ENCODE measurements at places on chromosomes 1 and 21.

- DNase-seq: no peak
Observed at GRCh38 chr1:42955311-42956063, 3.2 kb downstream of the SLC2A1 start.

GRCh38 chr21:41091616-41092015 lies 76.3 kb upstream of the BACE2 start:
- DNase-seq: no peak

DNA sequence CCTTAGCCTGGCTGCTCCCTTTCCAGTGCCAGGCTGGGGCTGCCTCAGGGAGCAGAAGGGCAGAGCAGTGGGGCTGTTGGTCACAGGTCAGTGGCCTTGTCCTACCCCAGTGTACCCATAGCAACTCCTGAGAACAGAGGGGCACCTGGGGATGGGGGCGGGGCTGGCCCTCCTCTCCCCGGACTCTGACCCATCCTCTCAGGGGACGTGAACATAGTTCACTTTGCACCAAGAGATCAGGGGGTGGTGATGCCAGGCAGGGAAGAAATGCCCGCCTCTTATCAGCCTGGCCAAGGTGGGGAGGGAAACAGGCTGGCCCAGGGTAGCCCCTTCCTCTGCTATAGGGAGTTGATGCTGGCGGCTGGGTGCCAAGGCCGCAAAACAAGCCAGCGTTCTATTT lies 4.9 kb downstream of the ETNK2 start:
- no peak for DNase-seq

- no peak for DNase-seq
Observed at GRCh38 chr1:198929111-198929604, 290.3 kb downstream of the PTPRC start.

DNA sequence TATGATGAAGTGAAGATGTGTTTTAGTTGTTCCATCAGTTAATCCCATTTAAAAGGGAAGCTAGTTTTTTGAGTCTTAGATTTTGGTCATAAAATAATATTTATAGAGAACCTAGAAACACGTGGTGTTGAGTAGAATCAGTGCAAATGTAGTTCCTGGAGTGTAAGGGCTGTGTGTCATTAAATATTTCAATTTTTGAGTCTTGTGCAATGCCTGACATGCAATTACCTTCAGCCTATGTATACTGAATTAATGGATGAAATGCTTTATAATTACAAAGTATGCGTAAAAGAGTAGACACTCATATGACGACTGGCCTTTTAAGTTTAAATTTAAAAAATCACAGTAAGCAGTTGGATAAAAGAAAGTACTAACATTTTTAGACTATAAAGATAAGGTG lies 75.0 kb downstream of the NEK7 start:
- DNase-seq: no peak

DNA sequence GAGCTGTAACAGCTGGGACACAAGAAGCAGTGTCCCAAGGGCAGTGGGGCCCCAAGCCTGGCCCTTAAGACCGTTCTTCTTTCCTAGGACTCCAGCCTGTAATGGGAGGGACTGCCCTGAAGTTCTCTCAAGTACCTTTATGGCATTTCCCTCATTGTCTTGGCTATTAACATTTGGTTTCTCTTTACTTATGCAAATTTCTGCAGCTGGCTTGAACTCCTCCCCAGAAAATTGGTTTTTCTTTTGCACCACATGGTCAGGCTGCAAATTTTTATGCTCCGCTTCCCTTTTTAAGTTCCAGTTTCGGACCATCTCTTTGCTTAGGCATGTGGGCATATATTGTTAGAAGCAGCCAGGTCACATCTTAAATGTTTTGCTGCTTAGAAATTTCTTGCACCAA lies 3.1 kb upstream of the MROH9 start:
- no peak for DNase-seq

DNA sequence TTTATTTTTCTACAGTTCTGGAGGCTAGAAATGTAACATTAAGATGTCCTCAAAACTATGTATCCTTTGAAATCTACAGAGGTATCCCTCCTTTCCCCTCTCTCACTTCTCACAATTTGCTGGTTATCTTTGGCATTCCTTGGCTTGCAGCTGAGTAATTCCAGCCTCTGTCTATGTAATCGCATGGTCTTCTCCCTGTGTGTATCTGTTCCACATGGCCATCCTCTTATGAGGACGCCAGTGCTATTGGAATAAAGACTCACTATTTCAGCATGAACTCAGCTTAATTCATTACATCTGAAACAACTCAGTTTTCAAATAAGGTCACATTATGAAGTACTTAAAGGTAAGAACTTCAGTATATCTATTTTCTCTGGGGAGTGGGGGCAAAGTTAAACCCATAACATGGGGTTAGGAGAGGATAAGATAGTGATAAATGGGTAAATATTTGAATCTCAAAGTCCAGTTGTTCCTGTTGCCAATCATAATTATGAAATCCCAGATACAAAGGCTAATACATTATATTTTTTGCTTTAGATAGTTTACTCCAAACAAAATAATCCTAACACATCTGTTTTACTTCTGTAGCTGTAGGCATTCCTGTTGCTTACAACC lies 1290.8 kb downstream of the NCAM2 start:
- DNase-seq: no peak

DNA sequence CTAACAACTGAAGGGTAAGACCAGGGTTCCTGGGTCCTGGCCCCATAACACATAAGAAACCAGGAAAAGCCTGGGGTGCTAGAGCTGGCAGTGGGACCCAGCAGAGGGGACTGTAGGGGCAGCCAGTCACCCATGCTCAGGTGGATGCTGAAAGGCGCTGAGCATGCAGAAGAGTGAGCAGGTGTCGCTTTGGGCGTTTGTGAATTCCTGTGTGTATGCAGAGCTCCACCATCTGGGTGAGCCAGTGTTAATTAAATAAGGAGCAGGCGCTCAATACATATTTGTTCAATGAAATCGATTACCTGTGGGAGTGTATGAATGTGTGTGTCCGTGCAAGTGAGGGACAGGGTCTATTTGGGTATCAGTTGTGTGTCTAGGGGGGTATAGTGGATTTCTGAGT lies 499 bp downstream of the C1QA start:
- no peak for DNase-seq

- no peak for DNase-seq
Observed at GRCh38 chr21:34705011-34705410, 36.2 kb downstream of the CLIC6 start.

- no peak for DNase-seq
Observed at GRCh38 chr1:203072911-203073310, 12.9 kb downstream of the MYOG start.

GRCh38 chr1:165114022-165114888 lies 242.3 kb downstream of the LMX1A start:
- DNase-seq: peak; percentile 11

DNA sequence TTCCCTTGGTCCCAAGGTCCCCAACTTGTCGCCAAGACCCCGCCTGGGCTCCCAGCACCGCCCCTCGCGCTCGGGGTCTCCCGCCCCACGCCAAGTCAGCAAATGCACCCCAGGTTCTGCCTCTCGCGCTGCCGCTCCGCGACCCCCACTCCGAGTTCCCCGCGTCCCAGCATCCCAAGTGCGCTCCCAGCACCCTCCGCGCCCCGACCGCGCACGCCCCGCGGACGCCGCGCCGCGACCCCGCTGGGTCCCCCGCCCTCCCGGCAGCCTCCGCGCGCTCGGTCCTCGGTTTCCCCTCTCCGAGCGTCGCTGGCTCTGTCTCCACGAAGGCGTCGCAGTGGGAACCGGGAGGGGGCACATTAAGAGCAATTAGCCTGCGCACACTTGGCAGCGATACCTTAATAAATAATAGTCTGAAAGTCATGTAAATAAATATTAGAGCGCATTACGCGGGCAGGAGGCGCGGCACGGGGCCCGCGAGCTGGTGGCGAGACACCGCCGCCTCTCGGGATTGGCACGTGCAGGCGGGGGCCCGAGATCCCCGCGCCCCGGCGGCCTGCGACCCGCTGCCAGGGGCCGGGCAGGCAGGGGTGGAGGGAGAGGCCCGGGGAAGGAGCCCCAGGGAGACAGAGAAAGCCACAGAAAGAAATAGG lies 75.9 kb downstream of the VWA5B1 start:
- DNase-seq: no peak

- DNase-seq: peak; percentile 2
Observed at GRCh38 chr1:161258439-161259344, at the start of gene PCP4L1. PCP4L1 (plus strand) TSS chr1:161258745; CDS start chr1:161258975, 230 bp downstream.

GRCh38 chr1:115705085-115705951 lies 63.2 kb downstream of the CASQ2 start:
- DNase-seq: no peak

DNA sequence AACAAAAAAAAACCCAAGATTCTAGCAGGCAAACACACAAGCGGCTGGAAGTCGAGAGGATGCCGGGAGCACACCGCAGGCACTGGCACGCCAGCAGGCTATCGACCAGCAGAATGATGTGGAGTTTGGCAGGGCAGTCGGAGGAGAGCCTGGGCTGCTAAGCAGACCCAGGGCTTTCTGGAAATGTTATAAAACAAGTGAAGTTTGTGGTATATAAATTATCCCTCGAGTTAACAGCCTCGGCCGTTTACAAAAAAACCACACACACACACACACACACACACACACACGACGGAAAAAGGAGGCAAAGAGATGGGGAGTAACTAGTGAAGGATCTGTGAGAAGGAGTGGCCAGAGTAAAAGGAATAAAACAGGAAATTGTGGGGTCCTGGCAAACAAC lies 87.2 kb upstream of the IVNS1ABP start:
- no peak for DNase-seq

- no peak for DNase-seq
Observed at GRCh38 chr1:210248341-210248740, 15.7 kb downstream of the SERTAD4 start.

DNA sequence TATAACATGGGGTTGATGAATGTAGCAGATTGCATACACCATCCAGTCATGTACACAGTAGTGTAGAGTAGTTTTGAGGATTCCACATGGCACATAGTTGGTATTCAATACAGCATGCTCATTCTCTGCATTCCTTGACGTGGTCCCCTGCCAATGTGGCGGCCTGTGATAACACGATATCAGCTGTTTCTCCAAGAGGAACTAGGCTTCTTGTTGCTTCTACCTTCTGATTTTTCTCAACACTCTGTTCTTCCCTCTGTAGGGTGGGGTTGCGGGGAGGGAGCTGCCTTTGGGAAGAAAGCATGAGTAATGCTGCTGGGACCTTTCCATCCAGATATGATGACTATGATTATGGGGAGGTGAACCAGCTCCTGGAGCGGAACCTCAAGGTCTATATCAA lies 19.4 kb downstream of the SESN2 start:
- DNase-seq: no peak

- no peak for DNase-seq
Observed at GRCh38 chr1:92485381-92486250, 1.1 kb downstream of the GFI1 start.

DNA sequence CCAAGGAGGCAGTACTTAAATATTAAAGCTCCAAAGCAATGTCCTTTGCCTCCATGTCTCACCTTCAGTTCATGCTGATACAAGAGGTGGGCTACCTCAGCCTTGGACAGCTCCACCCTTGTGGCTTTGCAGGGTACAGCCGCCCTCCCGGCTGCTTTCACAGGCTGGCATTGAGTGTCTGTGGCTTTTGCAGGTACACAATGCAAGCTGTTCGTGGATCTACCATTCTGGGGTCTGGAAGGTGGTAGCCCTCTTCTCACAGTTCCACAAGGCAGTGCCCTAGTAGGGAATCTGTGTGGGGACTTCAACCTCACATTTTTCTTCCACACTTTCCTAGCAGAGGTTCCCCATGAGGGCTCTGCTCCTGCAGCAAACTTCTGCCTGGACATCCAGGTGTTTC lies 324.8 kb downstream of the COL11A1 start:
- no peak for DNase-seq

- DNase-seq: no peak
Observed at GRCh38 chr1:204262506-204263253, 48.9 kb upstream of the GOLT1A start.

GRCh38 chr1:185916861-185917260 lies 182.7 kb downstream of the HMCN1 start:
- DNase-seq: no peak

GRCh38 chr1:57492586-57493226 lies 68.8 kb upstream of the DAB1 start:
- no peak for DNase-seq

GRCh38 chr1:38533772-38534472 lies 325.6 kb downstream of the RRAGC start:
- DNase-seq: no peak

GRCh38 chr1:209490013-209490412 lies 93.5 kb upstream of the CAMK1G start:
- no peak for DNase-seq

GRCh38 chr1:100995198-100995988 lies 30.2 kb downstream of the DPH5 start:
- DNase-seq: no peak

- no peak for DNase-seq
Observed at GRCh38 chr1:89843273-89844130, 22.7 kb downstream of the LRRC8D start.

DNA sequence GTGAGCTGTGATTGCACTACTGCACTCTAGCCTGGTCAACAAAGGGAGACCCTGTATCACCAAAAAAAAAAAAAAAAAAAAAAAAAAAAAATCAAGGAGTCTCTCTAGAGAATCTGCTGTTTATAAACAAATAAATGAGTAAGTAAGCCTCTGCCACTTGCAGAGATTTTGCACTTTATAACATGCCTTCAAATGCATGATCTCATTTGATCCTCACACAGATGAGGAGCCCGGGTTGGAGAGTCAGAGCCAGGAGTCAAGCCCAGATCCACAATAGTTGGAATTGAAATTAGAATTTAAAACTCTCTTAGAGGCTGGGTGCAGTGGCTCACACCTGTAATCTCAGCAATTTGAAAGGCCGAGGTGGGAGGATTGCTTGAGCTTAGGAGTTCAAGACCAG lies 4.0 kb downstream of the PRELP start:
- no peak for DNase-seq

DNA sequence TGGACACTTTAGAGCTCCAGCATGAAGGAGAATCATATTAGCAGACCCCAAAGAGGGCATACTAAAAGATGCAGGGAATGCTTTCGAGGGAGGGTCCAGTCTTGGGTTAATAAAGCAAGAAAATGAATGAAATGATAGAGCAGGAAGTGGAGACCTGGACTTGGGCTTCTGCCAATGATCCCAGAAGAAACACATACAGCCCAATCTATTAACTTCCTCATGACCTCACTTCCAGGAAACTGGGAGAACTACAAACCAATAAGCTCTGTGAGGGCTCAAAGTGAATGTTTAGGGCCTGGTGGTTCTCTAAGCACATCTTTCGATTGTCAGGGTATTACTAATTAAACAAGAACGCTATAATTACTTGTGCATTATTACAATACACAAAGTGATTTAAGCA lies 53.6 kb upstream of the SSX2IP start:
- no peak for DNase-seq

Data from fibroblast of skin of left biceps (primary cell).